NCI-H187 treated with DMSO at 0.1 percent for 48 hours (cell line): ENCODE measurements at places on chromosomes 4 and X.

DNA sequence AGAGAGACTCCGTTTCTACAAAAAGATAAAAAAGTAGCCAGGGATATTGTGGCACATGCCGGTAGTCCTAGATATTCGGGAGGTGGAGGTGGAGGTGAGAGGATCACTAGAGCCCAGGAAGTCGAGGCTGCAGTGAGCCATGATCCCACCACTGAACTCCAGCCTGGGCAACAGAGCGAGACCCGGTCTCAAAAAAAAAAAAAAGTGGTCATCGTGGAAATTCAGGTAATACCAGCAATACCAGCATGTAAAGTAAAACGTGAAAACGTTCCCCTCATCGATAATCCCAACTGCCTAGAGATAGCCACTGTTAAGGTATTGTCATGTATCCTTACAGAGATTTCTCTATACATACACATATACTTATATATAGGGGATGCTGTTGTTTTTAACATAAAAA is 1.5 kb downstream of the MAGT1 start:
- no peak for DNase-seq

- DNase-seq: no peak
These were observed 26.4 kb upstream of the ARSJ start for GRCh38 chr4:114005569-114006442.

GRCh38 chrX:1481636-1482529 is 29.2 kb upstream of the ASMTL start:
- DNase-seq: no peak

DNA sequence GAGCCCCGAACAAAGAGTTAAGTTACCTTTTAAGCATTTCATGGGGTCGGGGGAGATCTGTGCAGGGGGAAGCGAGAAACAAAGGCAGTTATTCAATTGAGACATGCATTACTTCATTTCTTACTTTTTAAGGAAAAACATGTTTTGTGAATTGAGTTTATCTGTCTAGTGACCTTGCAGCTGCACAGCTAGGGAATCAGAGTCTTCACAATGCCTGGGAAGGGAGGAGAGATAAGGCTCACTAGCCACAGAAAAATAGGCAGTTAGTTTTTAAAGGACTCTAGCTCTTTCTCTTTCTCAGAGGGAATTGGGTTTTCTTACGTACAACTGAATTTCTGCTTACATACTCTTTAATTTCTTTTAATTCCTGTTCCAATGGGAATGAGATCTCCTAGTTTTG is 26.2 kb upstream of the ZBTB33 start:
- no peak for DNase-seq

- no peak for DNase-seq
These were observed 5.8 kb downstream of the MECP2 start for GRCh38 chrX:154091678-154092077.

DNA sequence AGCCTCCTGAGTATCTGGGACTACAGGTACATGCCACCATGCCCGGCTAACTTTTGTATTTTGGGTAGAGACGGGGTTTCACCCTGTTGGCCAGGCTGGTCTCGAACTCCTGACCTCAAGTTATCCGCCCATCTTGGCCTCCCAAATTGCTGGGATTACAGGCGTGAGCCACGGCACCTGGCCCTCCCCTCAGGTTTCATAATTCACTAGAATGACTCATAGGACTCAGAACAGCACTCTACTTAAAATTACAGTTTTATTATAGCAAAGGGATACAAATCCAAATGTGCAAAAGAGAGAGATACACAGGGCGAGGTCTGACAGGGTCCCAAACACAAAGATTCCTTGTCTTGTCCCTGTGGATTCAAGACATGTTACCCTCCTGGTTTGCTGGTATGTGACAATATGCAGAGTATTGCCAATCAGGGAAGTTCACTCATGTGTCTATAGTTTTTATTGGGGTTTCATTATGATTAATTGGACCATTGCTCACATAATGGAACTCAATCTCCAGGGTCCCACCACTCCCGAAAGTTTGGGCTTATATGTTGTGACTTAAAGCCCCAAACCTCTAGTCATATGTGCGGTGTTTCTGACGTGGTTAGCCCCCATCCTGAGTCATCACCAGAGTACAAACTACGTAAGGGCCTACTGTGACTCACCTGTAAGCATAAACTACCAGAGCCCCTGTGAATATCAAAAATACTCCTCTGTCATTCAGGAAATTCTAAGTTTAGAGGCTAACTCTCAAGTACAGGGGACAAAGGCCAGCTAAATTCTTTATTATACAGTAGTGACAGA is 5.2 kb downstream of the YIPF6 start:
- DNase-seq: no peak

DNA sequence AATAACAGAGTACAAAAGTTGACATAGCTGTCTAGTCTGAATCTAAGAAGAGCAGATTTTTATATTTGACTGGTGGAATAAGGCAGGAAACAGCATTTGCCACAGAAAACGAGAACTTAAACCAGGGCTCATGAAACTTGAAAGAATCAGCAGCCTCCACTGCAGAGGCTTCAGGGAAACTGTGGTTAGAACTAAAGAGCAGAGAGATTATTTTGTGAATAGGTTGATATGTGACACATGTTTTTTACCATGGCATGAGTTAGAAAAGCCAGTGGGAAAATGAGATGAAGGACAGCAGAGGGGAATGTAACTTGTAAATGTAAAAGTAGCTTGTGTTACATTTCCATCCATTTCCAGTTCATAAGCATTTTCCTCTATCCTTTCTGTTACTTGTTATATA is 63.7 kb upstream of the CAMK2D start:
- no peak for DNase-seq

- DNase-seq: no peak
These were observed 187.3 kb upstream of the FAM241A start for GRCh38 chr4:111957997-111958396.

DNA sequence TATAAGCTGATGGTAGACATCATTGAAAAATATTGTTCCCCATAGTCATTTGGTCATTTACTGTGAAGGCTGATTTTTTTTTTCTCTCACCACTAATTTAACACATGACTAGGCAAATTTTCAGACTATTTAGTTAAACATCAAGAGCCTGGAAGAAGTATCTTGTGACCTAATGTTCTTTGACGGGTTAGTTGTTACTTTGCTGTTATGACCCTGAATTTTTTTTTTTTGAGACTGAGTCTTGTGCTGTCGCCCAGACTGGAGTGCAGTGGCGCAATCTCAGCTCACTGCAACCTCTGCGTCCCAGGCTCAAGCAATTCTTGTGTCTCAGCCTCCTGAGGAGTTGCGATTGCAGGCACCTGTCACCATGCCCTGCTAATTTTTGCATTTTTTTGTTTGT is 67.0 kb downstream of the HPF1 start:
- DNase-seq: no peak

DNA sequence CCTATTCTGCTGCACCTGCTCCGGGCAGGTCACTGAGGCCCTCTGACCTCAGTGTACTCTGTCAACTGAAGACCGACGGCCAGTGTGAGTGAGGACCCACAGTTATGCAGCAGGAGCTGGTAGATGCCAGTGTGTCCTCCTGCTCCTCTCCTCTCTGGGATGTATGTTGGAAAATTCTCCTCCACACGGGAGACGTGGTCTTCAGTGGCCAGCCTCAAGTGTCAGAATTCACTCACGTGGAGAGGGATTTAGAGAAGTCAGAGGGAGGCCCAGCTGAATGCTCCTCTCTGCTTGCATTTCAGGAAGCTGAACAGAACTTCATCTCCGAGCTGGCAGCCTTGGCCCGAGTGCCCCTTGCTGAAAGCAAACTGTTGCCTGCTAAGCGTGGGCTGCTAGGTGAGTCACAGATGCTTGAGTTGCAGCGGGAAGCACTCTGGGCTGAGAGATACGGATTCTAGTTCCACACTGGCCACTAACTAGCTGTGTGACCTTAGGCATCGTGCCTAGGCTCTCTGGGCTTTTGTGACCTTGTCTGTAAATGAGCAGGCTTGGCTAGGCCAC is 83.6 kb downstream of the CRMP1 start:
- DNase-seq: no peak

- DNase-seq: no peak
These were observed 109.0 kb upstream of the ATOH1 start for GRCh38 chr4:93719552-93719951.

GRCh38 chrX:134013524-134013923 is 28.1 kb upstream of the GPC3 start:
- DNase-seq: no peak

GRCh38 chrX:10972706-10973105 is 138.4 kb upstream of the HCCS start:
- DNase-seq: no peak

GRCh38 chr4:7241597-7242125 is 49.3 kb downstream of the SORCS2 start:
- DNase-seq: no peak

- no peak for DNase-seq
These were observed 290.6 kb upstream of the BOD1L1 start for GRCh38 chr4:13918110-13918509.

DNA sequence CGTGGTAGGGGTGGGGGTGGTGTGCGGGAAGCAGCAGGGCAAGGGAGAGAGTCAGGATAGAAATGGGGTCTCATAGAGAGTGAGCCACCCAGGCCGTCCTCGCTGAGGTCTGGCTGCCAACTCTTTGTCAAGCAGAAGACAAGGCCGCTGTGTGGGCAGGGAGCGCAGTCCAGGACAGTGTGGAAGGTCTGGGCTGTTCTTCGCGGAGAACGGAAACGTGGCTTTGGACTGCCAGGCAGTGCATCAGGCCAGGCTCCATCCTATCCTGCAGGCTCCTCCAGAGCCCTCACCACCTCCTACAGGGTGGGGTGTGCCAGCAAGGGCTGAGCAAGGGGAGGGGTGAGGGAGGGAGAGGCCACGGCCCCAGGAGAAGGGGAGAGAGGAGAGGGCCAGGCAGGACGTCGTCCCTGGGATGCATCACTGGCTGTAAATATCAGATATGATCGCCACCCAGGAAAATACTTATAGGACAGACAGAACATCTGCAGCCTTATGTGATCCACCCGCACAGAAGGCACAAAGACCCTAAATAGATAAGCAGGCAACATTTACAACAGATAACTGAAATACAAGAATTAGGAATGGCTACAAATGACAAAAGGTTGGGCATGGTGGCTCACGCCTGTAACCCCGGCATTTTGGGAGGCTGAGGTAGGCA is 85.3 kb downstream of the ABLIM2 start:
- DNase-seq: no peak

GRCh38 chr4:31088600-31089230 is 368.5 kb downstream of the PCDH7 start:
- no peak for DNase-seq

DNA sequence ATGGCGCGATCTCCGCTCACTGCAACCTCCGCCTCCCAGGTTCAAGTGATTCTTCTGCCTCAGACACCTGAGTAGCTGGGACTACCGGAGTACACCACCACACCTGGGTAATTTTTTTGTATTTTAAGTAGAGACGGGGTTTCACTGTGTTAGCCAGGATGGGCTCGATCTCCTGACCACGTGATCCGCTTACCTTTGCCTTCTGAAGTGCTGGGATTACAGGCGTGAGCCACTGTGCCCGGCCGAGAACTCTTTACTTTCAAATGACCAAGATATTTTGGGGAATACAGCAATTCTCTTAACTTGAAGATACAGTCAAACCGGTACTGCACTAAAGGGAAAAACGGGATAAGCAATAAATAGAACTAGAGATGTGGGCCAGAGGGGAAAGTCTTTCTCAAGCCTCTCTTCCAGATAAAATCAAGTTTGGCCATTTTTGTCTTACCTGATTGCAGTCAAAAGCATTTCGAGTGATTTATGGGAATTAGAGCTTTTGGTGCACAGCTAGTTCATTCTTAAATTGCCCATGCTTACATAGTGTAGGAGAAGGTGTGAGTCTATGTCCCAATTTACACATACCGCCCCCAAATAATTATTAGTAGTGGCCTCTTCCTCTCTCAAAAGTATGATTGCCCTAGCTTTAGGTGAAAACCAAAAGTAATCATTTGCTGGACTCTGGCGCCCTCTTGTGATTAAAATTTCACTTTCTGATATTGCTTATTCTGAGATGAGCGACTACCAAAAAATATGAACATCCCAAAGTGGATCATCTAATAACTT is 53.2 kb upstream of the ABCG2 start:
- DNase-seq: no peak

DNA sequence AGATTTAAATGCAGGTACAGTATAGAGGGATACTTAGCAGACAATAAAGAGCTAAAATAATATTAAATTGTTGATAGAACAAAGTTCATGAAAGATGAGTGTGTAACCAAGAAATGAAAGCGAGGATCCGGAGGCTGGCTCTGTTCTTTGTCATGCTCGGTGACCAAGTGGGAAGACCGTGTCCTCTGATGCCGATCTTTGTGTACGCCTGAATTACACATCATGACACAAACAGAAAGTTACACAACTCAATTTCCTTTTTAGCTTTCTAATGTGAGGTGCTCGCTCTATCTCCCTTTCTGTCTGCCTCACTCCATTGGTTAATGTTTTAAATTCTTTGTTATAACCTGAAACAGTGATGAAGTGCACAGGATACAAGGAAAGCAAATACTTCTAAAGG is 114.8 kb upstream of the NEIL3 start:
- no peak for DNase-seq

DNA sequence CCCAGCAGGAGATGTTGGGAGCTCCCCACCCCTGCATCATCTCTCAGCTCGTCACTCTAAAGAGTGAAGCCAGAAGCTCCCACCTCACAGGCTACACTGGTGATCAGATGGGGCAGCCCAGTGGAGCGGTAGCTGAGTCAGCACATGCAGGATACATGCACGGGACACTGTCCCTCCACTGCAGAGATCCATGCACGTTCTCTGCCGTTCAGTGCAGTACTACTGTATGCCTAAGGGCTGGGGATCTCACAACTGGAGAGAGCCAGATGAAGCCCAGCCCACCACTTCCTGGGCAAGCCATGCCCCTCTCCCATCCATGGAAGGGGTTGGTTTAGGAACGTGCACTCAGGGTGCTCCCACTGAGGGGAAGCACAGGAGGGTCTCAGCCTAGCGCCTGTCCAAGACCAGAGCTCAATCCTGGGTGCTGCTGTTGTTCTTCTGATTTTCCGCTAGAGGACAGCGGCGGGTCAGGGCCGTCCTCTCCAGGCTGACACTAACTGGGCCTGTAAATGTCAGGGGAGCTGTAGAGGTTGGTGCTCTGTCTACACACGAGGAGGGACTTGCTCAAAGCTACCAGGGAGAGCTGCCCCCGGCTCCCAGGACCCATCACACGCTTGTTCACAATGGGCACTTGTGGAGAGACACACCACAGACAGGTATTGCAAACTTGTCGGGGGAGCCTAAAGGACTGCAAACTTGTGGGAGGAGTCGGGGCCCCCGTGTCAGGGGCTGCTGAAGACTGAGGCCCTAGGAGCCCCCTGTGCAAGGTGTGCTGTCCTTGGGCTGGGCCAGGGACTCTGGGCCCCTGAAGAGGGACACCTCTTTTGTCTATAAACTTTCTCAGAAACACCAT is 18.2 kb upstream of the ABLIM2 start:
- no peak for DNase-seq

DNA sequence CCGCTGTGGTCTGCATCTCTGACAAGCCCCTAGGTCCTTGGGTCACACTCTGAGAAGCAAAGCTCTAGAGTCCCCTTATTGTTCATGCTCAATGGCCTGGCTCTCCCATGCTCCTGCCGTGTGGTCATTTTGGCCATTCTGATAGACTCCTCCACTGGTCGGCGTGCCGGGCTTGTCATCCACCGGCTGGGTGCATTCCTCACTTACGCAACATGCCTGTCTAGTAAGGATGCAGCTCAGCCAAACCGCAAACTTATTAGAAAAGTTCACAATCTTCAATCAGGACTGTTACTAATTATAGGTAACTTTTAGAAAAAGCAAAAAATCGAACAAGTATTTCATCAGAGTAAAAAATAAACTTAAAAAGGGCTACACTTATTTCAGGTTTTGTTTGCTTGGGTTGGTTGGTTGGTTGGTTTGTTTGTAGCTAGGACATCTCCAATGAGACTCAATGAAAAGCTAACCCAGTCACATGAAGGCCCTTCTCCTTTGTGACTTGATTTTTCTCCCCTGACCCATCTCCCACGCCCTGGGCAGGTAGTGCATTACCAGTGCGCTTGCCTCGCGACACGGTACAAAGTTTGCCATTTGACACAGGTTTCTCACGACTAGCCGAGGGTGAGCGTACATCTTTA is 41.0 kb downstream of the IRF2 start:
- DNase-seq: no peak
